Muscle of leg (tissue), 16 donors: ENCODE measurements at places on chromosomes 4 and X.

DNA sequence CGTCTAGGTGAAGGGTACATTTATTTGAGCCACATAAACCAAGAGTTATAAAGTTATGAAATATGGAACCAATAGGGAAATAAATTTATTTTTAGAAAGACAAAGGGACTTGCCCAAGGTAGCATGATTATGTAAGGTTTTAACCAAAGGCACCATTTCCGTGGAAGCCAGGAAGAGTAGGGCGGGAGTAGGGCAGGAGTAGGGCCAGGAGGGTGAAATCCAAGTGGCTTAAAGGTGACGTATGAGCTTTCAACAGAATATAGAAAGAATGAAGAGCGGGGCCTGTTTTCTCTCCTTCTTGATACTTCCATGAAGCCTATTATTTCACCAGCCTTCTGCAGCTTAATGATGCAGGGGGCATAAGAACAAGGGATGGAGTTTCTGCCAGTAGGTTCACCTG, 91.7 kb upstream of the PNPLA4 start:
- DNase-seq = no peak

GRCh38 chrX:40009462-40009851, 88.3 kb downstream of the BCOR start:
- peak; percentile 55 for DNase-seq

GRCh38 chr4:80459918-80460473, 124.5 kb downstream of the CFAP299 start:
- DNase-seq = no peak

DNA sequence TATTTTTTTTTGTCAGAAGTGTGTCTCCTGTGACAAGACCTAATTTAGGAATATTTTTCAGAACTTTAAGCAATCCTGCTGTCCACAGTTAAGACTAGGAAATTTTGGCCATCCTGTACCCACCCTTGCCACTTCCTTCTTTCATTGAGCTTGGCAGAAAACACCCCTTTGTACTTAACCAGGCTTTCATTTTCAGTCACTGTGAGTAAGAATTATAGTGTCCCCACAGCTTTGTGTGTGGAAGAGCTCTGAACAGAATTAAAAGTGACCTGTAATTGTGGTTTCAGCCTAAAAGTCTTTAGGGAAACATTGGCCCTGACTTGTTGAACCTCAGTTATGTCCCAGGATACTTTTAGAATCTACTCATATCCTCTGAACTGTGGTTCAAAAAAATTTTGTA, 153.7 kb upstream of the BMP3 start:
- DNase-seq = no peak

- no peak for DNase-seq
Measured at GRCh38 chr4:21136051-21136630, 435.9 kb downstream of the PACRGL start.

- DNase-seq = no peak
Measured at GRCh38 chr4:140256335-140256734, 102.4 kb upstream of the MAML3 start.

DNA sequence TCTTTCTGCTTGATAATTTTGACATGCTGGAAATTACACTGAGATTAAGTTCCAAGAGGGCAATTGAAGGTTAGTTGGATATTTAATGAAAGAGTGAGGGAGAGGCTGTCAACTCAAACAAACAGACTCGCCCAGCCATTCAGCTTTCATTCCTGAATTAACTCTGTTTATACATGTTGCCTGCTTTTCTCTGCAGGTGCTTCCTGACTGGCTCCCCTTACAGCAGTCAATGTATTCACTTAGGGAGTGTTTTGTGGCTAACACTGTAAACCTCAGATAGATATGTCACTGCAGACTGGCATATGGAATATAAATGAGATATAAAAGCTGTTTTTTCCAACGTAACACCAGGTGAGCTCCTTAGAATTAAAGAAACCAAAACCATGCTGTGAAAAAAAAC, 28.7 kb downstream of the TMPRSS11A start:
- peak; percentile 34 for DNase-seq
